Fibroblast of skin of right quadriceps (primary cell): ENCODE measurements at places on chromosomes 11 and 22.
A peak's percentile ranks its signal among the peaks of the same experiment; 100 is the strongest.

DNA sequence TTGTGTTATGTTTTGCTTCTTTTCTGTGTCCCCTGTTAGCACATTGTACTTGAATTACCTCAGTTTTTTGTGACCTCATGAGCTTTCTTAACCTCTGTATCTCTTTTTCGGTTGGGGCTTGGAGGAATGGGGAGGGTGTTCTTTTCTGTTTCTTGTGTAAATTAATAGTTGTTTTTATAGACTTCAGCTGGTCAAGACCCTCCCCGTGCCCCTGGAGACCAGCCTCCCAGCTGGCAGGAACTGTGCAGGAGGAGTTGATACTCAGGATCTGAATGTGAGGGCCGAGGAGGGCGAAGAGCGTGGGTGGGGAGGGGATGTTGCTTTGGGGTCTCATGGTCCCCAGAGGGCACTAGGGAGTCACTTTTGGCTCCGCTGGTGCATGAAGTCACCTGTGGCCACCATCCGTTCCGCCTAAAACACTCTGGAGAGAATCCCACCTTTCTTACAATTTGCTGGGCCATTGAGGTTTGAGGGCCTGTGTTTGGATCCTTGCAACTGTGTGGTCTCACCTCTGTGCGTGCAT lies 44.3 kb upstream of the NNMT start:
- no peak for DNase-seq

- DNase-seq: no peak
Measured at GRCh38 chr22:27980424-27981148, 61.5 kb upstream of the PITPNB start.

GRCh38 chr11:17250561-17251350 lies 25.8 kb upstream of the NUCB2 start:
- DNase-seq: no peak

DNA sequence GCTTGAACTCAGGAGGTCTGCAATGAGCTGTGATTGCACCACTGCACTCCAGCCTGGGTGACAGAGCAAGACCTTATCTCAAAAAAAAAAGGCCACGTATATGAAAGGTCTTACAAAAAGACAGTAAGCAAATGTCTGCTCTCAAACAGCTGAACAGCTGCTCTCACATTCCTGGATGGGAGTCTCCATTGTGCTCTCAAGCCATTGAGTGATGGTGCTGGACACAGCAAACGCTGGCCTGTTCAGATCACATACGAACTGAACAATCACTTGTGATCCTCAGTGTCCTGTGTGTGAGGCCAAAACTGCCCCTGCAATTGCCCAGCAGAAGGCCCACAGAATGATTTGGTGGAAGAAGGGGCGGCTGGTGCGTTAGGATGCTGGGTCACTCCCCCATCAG lies 34.4 kb upstream of the YWHAH start:
- no peak for DNase-seq

DNA sequence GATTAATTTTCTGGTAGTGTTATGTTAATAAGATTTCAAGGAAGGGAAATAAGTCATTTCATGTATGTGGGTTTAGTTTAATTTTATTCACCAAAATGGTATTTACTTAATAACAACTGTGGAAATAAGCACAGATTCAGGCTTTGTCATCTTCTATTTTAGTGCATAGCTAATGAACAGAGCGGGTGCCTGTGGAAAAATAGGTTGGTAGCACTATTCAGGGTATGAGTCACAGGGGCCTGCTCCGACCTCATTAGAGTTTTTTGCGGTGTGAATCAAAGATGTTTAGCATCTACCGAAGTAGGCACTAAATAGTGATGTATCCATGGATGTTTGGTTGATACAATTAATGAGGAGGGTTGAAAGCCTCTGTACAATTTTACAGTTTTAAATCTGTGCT lies 78.2 kb downstream of the FAT3 start:
- DNase-seq: peak; percentile 76

- peak; percentile 75 for DNase-seq
Measured at GRCh38 chr11:33633251-33634003, 67.2 kb downstream of the C11orf91 start.

DNA sequence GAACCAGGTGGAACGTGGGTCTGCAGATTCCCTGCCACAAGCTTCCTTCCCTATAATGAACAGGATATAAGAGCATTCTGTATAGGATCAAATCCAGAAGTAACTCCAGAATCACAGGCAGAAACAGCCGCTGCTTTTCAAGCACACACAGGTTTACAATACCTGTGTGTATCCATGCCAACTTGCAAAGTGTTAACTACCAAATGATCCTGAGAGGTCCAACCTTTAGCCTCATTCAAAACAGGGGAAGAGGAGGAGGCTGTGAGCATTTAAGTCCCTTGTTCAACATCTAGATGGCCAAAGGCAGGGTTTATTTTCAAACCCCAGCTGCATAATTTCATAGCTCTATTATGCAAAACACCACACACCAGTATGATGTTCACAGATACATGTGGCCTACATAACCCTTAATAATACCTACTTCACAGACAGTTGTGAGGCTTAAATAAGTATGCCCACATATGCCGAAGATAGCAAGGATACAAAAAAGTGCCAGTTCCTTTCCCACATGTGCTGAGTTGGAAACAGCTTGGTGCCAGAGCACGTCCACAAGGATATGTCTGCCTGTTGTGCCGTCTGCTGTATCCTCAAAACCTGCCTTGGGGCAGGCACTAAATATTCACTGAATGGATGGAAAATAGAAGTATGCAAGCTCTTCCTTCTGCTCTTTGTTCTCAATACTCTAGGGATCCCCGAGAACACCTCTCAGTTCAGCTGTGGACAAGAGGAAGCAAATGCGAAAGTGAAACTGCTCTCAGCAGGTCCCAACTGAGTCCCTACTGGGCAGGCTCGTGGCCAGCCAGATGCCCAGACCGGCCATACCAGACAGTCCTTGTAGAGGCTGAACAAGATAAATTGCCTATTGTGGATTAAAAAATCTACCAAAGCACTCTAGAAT lies 66.8 kb downstream of the LARGE1 start:
- peak; percentile 58 for DNase-seq

- no peak for DNase-seq
Measured at GRCh38 chr11:131693756-131694155, 323.3 kb downstream of the NTM start.

GRCh38 chr22:17876306-17876831 lies 102.1 kb upstream of the BID start:
- DNase-seq: no peak

GRCh38 chr11:114430290-114430689 lies 9.0 kb upstream of the REXO2 start:
- DNase-seq: no peak

DNA sequence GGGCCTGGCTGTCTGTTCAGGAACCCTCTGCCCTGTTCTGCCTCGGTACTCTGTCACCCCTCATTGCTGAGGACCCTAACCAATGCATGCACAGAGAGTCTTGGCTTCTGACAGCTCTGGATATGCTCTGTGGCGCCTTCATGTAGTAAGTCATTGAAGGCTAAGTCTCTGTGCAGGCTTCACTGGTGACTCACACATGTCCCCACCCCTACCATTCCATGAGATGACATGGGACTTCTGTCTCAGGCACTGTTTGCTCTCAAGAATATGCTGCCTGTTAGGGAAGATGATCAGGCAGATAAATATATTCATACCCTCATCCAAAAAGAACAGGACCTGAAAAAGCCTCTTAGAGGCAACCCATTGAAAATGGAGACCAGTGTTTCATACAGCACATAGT lies 43.6 kb upstream of the HORMAD2 start:
- DNase-seq: peak; percentile 23

DNA sequence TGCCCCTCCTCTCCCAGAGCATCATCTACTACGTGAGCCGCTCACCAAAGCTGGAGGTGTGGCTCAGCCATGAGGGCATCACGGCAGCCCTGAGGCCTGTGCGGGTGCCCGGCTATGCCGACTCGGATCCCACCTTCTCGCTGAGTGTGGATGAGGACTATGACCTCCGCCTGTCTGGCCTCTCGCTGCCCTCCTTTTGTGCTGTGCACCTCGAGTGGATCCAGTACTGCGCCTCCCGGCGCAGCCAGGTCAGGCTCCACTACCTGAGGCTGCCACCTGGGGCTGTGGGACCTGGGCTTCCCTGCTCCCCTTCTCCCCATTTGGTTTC lies 3.8 kb upstream of the SIPA1 start:
- no peak for DNase-seq

DNA sequence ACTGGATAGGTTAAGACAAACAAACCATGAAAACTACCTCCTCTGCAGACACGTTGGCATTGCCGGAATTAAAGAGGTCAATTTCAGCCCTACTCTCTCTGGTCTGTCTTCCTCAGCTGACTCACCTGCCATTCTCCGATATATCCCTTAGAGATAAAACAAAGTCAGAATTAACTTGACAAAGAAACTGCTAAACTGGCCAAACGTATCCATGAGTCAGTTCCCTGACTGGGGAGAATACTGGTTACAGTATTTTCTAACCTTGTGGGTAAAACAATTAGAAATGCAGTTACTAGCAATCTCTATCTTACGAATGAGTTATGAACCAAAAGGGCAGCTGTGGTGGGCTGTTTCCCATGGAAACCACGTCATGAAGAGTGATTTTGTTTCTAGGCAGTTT lies 96.2 kb downstream of the RDX start:
- no peak for DNase-seq

- DNase-seq: no peak
Measured at GRCh38 chr11:37468344-37468743, 870.3 kb upstream of the RAG2 start.

DNA sequence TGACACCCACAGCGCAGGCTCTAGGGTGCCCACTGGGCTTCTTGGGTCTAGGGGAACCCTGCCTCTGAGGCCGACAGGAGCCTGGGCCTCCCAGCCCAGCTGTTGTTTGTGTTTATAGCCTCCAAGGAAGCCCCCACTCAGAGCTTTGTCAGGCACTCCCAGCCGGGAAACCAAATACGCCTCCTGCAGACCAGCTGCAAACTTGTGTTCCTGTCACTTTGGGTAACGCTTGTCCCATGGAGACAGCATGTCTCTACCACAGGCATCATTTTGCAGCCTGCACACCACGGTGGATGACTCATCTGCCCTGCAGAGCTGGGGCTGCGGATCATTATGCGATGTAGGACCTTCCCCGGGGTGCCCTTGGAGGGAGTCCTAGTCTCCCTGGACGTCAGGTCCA lies 40.6 kb upstream of the CRYBB3 start:
- no peak for DNase-seq

DNA sequence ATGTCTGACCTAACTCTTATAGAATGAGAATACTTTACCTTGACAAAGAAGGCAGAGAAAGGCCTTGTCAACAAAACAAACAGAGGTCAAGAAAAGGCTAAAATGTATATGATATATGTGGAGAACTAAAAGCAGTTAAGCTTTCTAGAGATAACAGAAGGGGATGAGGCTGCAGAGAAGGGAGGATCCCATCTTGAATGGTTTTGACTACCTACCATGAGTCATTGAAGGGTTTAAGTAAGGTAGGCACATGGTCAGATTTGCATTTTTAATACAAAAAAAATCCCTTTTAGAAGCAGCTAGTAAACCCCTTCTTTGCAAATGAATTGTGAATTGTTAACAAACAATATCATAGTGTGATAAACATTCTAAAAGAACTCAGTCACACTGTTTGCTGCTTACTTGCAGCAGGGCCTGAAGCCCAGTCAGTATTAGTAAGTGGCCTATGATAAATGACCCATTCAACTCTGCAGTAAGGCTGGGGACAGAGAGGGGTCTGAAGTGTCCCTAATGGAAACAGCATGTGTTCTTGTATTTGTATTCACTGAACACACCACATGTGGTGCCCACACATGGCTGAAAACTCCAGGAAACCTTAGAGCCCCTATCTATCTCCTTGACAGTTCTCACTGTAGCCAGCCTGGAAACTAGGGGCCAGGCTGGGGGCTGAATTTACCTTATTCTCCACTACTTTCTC lies 328.8 kb upstream of the PITPNB start:
- DNase-seq: peak; percentile 44

DNA sequence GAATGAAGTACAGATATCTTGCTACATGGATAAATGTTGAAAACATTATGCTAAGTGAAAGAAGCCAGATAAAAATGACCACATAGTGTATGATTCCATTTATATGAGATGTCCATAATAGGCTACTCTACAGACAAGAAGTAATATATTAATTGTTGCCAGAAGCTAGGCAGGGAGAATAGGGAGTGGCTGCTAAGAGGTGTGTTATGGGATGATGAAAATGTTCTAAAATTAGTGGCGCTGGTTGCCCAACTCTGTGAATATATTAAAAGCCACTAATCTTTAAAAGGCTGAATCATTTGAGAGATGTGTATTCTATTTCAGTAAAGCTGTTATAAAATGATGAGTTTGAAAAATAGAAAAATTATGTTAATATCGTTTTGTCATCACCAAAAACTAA lies 144.4 kb downstream of the NCAM1 start:
- DNase-seq: no peak

DNA sequence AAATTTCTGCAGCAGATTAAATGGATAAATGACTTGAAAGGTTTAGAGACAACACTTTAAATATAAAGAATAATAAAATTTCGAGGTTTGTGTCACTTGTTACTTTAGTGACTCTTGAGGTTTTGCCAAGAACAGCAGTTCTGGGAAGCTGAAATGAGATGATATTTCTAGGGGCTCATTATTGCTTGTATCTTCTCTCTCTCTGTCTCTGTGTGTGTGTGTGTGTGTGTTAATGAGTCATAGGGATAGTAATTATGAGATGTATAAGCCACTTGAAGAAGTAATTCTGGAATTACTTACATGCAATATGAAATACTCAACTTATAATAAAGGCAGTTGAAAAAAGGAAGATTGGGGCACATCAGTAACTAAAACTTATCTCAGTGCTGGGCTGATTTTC lies 9.6 kb upstream of the OR10G7 start:
- no peak for DNase-seq

DNA sequence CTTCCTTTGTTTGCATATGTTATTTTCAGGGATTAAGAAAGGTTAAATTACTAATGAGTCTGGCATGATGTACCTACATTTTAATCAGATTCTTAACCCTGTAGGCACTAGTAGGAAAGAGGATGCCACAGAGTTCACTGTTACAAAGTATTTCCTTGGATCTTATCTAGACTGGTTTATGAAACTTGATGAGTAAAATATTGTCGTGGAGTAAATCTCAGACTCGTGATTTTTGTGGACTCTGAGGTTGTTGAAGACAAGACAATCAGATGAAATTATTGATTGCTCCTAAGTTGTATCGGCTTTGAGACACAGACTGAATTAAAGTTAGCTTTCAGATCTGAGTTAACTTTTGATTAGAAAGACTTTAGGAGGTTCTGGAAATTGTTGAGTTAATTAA lies 6.0 kb downstream of the KMT2A start:
- DNase-seq: no peak

- no peak for DNase-seq
Measured at GRCh38 chr11:88448131-88448670, 110.7 kb upstream of the CTSC start.

- DNase-seq: peak; percentile 97
Measured at GRCh38 chr11:128506999-128507611, 80.3 kb downstream of the ETS1 start.

DNA sequence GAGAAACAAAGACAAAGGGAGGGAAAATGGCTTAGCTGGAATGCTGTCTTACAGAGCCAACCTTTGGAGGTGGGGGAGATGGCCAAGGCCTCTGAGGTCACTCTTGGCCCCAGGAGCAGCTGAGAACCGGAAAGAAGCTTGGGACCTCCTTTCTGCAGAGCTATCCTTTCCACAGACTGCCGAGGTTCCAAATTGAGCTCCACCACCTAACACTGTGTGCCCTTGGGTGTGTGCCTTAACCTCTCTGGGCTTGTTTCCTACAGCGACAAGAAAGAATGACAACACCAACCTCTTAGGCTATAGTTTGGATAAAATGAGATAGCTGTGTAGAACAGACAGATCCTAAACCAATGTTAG lies 23.2 kb downstream of the RTN4RL2 start:
- no peak for DNase-seq

GRCh38 chr11:27464909-27465308 lies 7.7 kb downstream of the LGR4 start:
- no peak for DNase-seq
